Heart right ventricle (tissue), 16 donors: ENCODE measurements at places on chromosomes 7 and 10. TPM values are rescaled to one million over a fixed set of nuclear protein-coding genes. Genes with fewer than 3 reads are reported as not detected.

DNA sequence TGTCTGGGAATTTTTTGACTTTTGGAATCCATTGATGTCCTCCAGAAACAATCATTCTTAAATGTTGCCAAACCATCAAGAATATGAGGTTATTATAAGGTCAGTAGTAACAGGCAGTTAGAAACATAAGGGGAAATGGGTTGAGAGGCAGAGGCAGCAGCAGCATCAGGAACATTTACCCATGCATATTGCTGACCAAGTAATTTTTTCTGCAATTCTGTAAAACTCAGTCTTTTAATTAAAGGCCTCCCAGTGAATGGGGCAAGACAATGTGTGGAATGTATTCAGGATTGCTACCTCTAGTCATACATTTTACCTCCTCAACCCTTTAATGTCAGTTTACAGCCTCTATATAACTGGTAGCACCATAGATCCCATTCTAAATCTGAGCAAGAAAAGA is 66.5 kb upstream of the SKAP2 start:
- no peak for DNase-seq

DNA sequence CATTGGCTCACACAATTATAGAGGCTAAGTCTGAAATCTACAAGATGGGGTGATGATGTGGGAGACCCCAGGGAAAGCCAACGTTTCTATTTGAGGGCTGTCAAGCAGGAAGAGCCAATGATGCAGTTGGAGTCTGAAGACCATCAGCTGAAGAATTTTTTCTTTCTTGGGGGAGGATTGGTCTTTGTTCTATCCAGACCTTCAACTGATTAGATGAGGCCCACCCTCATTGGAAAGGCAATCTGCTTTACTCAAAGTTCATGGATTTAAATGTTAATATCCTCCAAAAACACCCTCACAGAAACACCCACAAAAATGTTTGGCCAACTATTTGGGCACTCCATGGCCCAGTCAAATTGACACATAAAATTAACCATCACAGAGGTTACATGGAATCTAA is 44.3 kb upstream of the DNAJC1 start:
- no peak for DNase-seq

DNA sequence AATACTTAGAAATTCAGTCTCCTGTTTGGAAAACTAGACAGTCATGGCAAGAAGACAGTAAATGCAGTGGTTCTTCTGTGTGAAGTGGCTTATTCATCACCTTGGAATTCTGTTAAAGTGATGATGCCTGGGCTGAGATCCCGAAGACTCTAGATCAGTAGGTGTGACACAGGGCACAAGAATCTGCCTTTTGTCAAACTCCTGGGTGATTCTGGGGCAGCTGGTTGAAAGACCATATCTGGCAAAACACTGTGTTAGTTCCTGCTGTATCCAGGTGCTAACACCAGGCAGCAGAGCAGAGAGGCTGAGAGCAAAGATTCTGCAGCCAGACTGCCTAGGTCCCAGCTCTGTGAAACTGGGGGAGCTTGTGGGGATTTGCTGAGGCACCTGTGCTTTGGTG is 26.5 kb downstream of the MRC1 start:
- no peak for DNase-seq

- no peak for DNase-seq
These were observed 557.1 kb downstream of the PTPRN2 start for GRCh38 chr7:158030566-158030965.

GRCh38 chr7:93036807-93037206 is 81.0 kb downstream of the SAMD9 start:
- no peak for DNase-seq

DNA sequence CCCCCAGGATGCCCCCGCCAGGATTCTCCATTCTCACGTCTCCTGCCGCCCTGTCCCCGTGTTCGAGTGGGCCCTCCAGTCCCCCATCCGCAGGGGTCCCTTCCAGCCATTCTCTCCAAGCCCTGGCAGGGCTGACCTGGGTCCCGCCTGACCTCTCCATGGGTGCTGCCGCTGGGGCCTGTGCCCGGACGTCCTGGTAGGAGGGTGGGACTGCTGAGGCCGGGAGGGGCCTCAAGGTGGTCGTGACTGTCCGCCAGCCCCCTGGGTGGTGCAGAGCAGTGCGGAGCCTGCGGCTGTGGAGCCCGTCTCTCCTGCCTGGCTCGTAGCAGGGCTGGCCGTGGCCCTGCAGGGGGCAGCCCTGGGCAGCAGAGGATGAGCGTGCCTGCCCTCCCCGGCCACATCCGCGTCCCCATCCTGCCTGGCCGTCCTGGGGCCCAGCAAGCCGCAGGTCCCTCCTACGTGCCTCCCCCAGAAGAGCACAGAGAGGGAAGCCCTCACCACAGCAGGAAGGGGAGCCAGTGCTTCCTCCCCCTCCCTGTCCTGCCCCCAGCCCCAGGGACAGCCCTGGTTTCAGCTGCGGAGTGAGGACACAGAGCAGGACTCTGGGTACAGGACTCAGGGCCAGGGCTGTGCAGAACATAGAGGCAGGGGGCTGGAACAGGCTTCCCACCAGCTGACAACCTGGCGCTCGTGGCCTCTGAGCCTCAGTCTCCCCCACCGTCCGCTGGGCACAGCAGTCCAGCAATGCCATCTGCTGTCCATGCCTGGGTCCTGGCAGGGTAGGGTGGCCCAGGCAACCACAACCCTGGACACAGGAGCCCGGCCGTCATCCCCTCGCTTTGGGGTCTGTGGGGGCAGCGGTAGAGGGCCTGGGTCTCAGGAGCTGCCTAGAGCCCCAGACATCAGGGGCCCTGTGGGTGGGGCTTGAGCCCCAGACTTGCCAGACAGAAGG is 1.5 kb upstream of the GRIFIN start:
- DNase-seq = peak; percentile 64

DNA sequence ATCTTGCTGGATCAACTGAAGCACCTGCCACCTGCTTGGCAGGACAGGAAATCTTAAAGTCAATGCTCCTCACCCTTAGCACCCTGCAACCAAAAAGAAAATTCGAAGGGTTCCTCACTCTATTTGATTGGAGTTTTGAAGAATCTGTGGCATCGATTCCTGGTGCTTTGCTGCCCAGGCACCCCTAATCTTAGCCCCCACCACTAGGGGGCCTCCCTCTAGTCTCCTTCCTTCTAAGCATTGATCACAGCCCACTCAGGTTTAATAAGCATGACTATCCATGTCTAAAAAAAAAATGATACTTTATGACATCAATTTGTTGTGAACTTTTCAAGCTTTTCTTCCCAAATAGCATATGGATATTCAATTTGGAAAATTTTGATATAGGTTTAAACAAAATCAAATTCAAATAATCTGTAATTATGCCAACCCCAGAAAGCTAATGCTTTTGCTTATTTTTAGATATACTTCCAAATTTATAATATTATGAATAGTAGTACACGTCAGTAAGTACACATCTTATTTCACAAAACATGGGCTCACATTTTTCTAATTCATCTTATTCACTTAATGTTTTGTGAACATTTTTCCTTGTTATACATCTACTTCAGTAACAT is 45.3 kb downstream of the NRG3 start:
- DNase-seq = no peak

- DNase-seq = no peak
These were observed 44.0 kb upstream of the PDLIM1 start for GRCh38 chr10:95334805-95335144.

GRCh38 chr7:96637522-96637921 is 72.1 kb downstream of the SEM1 start:
- no peak for DNase-seq

DNA sequence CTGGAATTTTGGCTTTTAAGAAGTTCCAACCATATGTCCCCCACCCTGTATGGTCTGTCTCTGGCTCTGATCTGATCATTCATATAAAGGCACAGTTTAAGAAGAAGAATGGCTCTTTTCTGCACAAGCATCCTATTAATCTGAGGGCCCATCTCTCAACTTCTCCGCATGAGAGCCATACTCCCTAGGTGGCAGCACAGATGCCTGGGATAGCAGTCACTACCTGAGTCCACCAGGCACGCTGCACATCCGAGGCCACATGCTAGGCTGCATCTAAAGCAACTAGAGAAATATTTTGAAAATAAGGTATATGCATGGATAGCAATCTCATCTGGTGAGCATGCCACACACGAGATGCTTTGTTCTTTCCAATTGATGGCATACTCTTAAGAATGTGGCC is 565.5 kb downstream of the PARD3 start:
- no peak for DNase-seq

GRCh38 chr10:2949948-2950354 is 117.4 kb upstream of the PFKP start:
- DNase-seq = no peak

GRCh38 chr10:51879238-51879637 is 179.8 kb upstream of the CSTF2T start:
- peak; percentile 22 for DNase-seq

- no peak for DNase-seq
These were observed 116.0 kb upstream of the C7orf33 start for GRCh38 chr7:148474481-148475025.

DNA sequence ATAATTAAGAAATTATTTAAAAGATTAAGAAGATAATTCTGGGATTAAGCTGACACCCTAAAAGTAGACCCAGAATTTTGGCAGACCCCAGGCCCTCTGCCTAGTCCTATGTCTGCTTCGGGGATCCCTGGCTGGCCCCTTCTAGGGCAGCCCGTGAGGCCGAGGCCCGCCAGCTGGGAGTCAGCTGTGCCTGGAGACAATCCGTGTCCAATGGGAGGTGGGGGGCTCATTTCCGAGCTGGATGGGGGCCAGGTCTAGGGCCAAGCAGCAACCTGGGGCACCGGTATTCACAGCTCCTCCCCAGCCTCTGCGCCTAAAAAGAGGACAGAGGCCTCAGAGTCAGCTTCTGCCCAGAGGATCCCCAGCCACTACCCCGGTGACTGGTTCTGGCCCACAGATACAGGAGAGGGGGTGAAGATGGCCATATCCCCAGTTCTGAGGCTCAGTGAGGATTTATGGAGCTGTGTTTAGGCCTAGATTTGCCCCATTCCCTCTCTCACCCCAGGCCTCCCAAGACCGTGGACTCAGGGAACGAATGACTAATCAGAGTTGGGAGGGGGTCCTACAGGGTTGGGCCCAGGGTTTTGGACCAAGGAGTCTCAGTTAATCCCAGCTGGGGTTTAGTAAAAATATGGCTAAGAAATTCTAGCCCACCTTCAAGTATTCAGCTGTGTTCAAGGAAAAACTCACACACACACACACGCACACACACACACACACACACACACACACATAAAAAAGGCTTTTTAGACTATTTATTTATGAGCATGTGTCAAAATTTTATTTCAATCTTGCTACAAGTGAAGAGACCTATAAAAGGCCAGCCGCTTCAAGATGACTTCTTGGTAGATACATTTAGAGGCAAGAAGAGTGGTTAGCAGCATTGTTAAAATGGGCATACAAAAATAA is 37.4 kb upstream of the LBX1 start:
- no peak for DNase-seq

GRCh38 chr7:6502886-6503285 is 48.4 kb downstream of the GRID2IP start:
- DNase-seq = no peak

The BNIP3 gene
- 139 TPM for total RNA-seq

The NAT16 gene
- total RNA-seq = not detected

The HKDC1 gene
- total RNA-seq = not detected

The SFMBT2 gene
- 11.0 TPM for total RNA-seq

The SPDYE11 gene
- total RNA-seq = not detected

The ZPBP gene
- total RNA-seq = not detected

The HTR5A gene
- not detected for total RNA-seq

The MRM2 gene
- total RNA-seq = 17.5 TPM

The ESYT2 gene
- total RNA-seq = 79.2 TPM

The ELFN1 gene
- total RNA-seq = 3.4 TPM

The CALCR gene
- total RNA-seq = 0.12 TPM

The ZNF438 gene
- total RNA-seq = 14.2 TPM

The SFRP5 gene
- not detected for total RNA-seq

The CD36 gene
- total RNA-seq = 907 TPM

The UCN3 gene
- not detected for total RNA-seq
